ENCODE measurements at places on chromosomes 1 and 21.
A peak's percentile ranks its signal among the peaks of the same experiment; 100 is the strongest.

GRCh38 chr1:195933835-195934234 lies 674.4 kb downstream of the KCNT2 start:
- DNase-seq: no peak

DNA sequence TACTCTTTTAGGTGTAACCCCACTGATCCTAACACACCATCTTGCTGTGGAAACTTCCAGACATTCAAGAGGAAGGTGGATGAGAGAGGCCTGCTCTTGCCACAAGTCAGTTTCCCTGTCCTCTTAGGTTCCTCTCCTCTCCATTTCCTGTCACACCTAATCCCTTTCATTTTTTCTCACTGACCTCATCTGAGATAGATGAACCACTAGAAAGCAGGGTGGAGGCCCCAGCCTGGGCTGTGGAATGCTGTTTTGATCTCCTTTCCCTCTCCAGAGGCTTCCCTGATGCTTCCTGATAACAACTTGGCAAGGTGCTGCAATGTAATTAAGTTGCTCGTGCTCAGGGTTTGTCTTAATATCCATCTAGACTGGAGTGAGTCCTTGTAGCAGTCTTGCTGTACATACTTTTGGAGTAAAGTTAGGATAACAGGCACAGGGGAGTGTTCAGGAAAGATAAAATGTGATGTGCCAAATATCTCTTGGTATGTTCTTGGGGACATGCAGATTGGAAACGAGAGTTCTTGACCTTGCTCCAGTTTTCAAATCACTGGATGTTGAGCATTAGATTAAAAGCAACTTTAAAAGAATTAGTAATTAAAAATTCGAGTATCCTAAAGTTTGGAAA lies 11.2 kb downstream of the LRRC42 start:
- DNase-seq: peak; percentile 53

- DNase-seq: peak; percentile 67
These were observed 3.0 kb downstream of the TRIM46 start for GRCh38 chr1:155176544-155177071.

DNA sequence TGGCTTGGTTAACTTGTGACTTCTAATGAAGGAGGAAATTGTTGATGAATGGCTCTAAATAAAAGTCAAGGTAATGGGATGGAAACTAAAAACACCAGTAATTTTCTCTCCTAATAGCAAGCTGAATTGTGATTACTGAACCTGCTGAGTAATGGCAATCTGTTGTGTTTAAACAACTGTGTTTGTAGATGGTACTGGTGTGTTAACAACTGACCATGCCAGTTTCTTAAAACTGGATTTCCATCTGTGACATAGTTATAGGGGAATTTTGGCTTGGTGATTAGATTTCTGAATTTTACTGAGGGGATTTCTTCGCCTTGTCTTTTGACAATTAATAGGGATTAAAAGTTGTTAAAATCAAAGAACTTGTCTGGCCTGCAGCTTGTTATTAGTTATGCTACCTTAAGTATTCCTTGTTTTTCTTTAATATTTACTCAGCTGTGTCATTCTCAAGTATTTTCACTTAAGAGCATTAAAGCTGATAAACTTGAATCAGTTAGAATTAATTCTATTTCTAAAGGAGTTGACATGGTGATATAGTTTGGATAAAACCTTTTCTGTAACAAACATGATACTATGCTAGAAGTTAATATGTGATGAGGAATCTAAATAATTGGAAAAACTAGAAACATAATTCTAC lies 7.9 kb upstream of the ERO1B start:
- no peak for DNase-seq

- no peak for DNase-seq
These were observed 76.5 kb downstream of the EPS15 start for GRCh38 chr1:51442616-51443015.

DNA sequence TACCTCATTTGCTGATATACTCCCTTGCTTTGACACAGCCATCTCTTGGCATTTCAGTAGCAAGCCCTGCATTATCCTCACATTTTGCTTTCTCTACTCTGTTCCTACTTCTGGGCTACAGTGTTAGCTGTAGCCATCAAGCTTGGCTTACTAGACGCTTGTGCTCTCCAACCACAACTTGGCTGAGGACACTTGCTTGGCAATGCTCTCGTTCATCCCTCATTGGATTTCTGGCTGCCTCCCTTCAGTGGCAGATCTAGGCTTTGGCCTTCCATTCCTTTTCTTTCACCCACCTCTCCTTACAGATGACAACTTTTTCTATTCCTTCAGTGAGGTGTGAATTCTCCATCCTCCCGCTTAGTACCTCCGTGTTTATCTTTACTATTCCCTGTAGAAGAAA lies 428.7 kb upstream of the LRRC7 start:
- DNase-seq: no peak

- no peak for DNase-seq
These were observed 53.5 kb downstream of the CLSTN1 start for GRCh38 chr1:9770298-9770697.

DNA sequence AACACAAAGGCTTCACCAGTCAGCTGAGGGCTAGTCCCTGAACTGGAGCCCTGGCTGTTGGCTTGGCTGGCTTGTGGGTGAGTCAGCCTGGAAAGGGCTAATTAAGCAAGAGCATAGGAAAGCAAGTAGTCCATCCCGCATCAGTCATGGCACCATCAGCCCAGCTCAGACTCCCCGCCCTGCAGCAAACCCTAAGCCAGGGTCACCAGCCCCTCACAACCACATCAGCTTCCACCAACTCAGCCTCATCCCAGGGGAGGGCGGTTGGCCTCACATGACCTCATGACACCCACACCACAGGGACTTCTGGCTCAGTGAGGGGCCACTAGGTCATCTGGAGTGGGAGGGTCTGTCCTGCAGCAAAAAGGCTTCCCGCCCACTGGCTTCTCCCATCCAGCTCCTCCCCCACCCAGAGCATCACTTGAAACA lies 7.0 kb upstream of the SPATC1L start:
- peak; percentile 77 for DNase-seq

DNA sequence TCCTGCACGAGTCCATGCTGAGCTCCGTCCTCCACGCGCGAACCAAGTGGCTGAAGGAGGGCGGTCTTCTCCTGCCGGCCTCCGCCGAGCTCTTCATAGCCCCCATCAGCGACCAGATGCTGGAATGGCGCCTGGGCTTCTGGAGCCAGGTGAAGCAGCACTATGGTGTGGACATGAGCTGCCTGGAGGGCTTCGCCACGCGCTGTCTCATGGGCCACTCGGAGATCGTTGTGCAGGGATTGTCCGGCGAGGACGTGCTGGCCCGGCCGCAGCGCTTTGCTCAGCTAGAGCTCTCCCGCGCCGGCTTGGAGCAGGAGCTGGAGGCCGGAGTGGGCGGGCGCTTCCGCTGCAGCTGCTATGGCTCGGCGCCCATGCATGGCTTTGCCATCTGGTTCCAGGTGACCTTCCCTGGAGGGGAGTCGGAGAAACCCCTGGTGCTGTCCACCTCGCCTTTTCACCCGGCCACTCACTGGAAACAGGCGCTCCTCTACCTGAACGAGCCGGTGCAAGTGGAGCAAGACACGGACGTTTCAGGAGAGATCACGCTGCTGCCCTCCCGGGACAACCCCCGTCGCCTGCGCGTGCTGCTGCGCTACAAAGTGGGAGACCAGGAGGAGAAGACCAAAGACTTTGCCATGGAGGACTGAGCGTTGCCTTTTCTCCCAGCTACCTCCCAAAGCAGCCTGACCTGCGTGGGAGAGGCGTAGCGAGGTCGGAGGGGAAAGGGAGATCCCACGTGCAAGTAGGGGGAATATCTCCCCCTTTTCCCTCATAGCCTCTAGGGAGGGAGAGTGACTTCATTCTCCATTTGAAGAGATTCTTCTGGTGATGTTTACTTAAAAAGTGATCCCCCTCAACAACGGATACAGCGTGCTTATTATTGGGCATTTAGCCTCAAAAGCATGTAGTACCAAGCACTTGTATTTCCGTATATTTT lies 991 bp downstream of the PRMT6 start:
- peak; percentile 58 for DNase-seq

- DNase-seq: no peak
These were observed 82.6 kb upstream of the DPYD start for GRCh38 chr1:98003442-98003841.

DNA sequence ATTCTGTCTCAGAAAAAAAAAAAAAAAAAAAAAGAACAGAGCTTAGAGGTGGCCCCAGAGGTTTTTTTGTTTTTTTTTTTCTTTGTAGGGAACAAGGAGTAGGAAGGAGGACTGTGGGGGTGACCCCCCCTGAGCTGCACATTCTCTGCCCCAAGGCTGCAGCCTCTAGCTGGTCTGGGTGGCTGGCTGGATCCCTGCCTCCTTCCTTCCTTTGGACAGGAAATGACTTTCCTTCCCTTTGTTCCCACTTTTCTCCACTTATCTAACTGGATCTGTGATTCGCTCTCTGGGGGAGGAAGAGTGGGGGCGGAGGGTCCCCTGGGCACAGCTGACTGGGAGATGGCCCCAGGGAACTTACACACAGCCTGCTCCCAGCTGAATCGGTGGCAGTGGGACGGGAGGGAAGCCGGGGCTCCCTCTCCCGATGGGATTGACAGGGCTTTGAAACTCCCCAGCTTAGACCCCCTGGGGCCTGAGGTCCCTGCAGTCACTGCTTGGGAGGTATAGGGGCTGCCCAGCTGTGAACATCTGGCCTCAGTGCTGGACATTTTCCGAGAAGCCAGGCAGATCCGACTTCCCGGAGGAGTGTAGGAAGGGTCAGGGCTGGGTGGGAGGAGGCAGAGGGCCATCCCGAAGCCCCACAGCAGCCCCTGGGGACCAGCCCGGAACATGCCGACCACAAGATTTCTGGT lies 2.1 kb downstream of the FBLIM1 start:
- DNase-seq: peak; percentile 96

DNA sequence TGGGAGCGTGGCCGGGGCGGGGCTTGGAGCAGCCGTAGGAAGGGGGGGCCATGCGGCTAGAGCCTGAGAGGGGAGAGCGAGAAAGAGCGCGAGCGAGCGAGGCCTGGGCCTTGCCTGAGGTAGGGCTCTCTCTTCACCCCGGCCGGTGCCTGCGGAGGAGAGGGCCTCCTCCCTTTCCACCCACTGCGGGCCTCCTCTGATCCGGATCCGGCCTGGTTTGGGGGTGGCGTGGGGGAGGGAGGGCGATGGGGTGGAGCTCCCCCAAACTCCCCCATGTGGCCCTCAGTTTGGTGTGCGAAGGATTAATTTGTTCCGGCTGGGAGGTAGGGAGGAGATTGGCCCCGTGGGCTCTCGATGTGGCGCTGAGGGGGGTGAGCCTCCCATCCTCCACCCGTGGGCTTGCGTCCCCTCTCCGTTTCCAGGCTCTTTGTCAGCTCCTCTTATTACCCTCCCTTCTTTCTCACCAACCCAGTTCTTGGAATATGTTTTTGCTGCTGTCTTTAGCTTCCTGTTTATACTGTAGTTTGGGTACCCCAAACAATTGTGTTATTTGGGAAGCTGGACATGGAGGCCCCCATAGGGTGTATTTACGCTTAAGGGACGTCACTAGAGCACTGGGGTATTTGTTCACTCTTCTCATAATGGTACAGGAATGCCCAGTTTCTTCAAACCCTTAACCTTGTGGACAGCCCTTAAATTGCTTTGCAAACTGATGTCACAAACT lies 685 bp downstream of the UBAP2L start:
- DNase-seq: peak; percentile 58

GRCh38 chr1:9112961-9113880 lies 15.7 kb downstream of the GPR157 start:
- DNase-seq: no peak

DNA sequence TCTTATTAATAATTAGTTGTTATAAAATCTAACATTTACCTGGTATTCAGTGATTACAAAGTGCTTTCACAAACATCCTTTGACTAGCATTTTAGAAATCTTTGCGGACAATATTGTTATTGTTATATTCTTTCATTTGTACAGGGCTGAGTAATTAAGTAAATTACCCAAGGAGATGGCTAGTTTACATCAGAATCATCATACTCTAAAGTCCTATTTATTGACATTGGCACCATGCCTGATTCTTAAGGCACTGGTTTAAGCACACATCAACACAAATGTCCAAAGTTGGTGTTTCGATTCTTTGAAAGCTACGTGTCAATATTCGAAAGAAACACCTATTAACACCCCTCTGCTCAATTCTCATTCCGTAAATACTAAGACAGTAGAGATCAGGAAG lies 424.6 kb upstream of the CHRM3 start:
- no peak for DNase-seq

DNA sequence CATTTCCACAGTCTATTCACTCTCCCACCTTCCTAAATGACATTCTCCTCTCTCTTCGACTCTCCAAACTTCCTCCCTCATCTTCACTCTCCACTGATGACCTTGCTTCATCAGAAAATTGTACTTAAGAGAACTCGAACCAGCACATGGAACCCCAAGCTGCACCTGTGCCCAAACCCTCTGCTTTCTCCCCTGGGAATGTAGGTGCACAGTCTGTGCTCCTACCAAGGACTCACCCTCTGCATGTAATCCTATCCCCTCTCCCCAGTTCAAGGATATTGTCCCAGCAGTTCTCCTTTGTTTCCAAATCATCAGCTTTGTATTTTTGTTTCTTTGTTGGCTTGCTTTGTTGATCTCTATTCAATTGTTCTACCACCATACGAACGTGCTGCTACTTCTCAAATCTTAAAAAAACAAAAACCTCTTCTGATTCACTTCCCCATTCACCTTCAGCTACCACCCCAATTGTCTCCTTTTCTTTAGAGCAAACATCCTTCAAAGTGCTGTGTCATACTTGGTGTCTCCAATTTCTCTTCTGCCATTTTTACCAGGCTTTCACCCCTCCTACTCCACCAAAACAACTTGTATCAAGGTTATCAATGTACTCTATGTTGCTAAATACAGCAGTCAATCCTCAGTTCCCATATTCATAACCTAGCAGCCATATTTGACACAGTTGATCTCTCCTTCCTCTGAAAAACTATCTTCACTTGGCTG lies 26.8 kb downstream of the RAB3B start:
- no peak for DNase-seq

DNA sequence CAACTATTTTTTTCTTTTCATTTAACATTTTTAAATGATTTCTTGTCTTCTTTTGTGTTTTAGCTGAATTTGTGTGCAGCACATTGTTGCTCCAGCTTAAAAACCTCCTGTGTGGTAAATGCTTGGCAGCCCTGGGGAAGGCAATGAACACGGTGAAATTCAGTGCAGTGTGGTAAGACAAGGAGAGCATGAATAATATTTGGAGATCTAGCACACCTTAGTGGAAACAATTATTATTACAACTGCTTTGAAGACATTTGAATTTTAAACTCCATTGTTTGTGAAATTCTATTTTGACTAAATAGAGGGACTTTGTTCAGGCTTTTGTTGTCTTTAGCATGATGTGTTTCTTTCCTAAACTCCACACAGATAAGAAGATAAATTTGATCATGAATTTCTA lies 242.6 kb upstream of the CXADR start:
- DNase-seq: peak; percentile 6

DNA sequence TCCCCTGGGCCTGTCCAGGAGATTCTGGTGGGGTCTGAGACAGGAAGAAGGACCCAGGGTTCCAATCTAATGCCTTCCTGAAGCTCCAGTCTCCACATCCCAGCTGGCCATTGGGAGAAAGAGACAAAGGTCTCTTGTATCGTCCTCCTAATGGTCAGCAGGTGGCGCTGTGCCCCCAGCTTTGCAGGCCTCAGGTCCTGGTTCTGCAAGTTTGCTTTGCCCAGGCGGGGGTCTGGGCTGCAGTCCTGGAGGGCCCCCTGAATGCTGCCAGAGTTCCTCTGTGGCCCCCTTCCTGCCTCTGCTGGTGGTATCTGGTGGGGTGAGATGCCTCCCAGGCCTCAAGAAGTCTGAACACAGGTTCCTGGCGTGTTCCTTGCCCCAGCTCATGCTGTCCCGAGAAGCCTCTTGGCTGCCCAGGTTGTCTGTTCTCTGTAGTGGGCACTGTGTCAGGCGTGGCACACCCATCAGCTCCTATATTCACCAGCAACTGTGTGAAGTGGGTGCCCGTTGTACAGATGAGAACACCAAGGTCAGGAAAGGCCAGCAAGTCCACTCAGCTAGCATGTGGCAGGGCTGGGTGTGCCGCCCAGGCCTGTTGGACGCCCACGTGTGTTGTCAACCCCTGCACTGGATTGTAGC lies 33.8 kb upstream of the CSF3R start:
- peak; percentile 47 for DNase-seq

All from RPMI7951 (cell line).